ENCODE measurements at places on chromosomes 6 and 20. TPM values are rescaled to one million over a fixed set of nuclear protein-coding genes. Genes with fewer than 3 reads are reported as not detected.

EDN3 gene
- total RNA-seq = 1.7 TPM

HEY2 gene
- 0.62 TPM for total RNA-seq

SLC17A3 gene
- total RNA-seq = not detected

GMDS gene
- total RNA-seq = 6.1 TPM

GRCh38 chr6:88813045-88813444, 150.4 kb downstream of the RNGTT start:
- DNase-seq = no peak

GRCh38 chr20:17617868-17618672, 48.2 kb downstream of the DSTN start:
- no peak for DNase-seq

- no peak for DNase-seq
Observed at GRCh38 chr6:159176913-159177312, 7.7 kb downstream of the FNDC1 start.

DNA sequence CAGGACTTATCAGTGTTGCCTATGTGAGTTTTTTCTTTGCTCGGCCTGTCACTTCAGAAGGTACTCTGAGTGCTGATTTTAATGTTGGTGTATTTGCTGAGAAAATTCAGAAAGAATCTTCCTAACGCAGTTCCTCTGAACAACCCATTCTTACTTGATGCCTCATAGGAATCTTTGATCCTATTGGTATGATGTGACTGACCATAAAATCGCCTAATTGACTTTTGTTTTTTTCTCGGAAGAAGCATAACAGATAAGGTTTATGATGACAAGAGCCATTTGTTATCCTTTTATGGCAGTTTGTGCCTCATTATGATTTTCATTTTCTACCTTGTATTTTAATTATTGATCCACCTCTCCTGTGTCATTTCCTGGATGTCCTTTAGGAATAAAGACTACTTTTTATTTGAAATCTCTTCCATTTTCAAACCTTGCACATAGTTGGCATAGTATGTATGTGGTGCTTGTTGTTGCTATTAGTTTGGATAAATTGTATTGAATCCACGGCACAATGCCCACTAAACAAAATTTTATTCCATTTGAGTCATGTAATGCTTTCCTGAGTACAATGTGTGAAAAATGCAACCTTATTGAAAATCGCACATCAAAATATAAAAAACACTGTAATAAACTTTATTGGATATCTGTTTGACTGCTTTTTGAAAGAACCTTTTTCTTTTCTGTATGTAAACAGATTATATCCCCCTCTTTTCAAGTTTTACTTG, 37.3 kb downstream of the LRRC1 start:
- DNase-seq = no peak

Measured in occipital lobe (tissue), 3 donors.